ENCODE measurements at places on chromosomes 3 and 15.

- DNase-seq: no peak
Observed at GRCh38 chr3:4292301-4292700, 10.9 kb upstream of the SETMAR start.

- DNase-seq: no peak
Observed at GRCh38 chr3:66405701-66406091, 95.1 kb downstream of the LRIG1 start.

- DNase-seq: no peak
Observed at GRCh38 chr3:11917051-11917450, 70.4 kb upstream of the TAMM41 start.

DNA sequence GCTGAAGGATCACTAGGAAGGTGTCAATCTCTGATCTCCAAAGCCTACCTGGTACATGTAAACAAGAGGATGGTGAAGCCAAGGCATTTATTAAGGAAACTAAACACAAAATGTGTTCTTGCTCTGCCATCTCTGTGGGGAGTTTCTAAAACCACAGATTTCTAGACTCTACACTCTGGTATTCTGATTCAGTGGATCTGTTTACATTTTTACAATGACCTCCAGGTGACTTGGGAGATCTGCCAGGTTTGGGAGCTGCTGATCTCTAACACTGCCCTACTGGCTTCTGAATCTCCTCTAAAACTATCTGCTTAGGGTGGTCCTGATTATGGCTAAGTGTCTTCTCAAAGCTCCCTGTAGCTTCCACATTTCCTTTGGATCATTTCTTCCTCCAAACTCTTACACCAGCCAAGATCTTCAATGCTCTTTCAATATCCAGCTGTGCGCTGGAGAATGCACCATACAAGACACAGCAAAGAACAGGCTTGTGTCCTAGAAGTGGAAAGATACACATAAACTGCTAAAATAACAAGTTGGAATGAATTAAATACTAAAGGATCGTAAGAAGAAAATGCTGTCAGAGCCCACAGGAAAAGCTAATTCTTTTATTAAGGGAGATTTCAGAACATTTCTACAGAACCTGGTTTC lies 72.7 kb downstream of the GREM1 start:
- no peak for DNase-seq

- no peak for DNase-seq
Observed at GRCh38 chr3:100098784-100099070, 15.6 kb downstream of the FILIP1L start.

GRCh38 chr3:132346841-132347736 lies 29.9 kb downstream of the ACP3 start:
- peak; percentile 59 for DNase-seq

GRCh38 chr3:35596335-35596995 lies 42.9 kb upstream of the ARPP21 start:
- no peak for DNase-seq

DNA sequence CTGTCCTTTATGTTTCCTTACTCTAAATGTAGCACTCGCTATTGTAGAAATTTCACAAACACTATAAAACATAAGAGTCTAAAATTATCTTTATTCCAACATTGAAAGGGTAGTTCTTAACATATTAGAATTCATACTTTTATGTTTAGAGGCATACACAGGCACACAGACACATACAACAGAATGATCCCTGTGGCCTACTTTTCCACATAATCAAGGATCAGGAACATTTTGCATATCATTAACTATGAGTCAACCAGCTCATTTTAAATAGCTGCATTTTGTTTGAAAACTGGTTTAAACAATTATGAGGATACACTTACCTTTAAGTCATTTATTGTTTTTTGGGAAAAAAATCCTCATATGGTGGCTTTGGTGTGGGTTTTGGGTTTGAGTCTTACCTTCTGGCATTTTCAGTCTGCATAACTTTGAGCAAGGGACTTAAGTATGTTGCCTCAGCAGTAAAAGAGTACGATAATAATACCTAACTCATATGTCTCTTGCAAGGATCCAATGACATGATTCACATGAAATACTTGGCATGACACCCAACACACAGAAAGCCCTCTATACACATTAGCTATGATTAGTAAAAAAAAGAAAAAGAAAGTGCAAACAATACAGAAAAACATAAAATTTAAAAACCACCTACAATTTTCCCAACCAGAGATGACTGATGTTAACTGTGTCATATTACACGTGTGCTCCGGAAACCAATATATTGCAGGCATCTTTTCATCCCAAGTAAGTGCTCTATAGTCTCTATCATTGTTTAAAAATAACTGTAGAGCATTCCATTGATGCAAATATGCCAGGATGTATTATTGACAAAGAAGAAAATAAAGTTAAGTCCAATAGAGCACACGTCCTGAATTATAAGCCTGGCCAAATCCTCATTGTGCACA lies 213.1 kb upstream of the ADAMTS9 start:
- DNase-seq: no peak

- no peak for DNase-seq
Observed at GRCh38 chr3:100096866-100097265, 17.4 kb downstream of the FILIP1L start.

GRCh38 chr3:189646853-189647542 lies 15.8 kb downstream of the TP63 start:
- no peak for DNase-seq

DNA sequence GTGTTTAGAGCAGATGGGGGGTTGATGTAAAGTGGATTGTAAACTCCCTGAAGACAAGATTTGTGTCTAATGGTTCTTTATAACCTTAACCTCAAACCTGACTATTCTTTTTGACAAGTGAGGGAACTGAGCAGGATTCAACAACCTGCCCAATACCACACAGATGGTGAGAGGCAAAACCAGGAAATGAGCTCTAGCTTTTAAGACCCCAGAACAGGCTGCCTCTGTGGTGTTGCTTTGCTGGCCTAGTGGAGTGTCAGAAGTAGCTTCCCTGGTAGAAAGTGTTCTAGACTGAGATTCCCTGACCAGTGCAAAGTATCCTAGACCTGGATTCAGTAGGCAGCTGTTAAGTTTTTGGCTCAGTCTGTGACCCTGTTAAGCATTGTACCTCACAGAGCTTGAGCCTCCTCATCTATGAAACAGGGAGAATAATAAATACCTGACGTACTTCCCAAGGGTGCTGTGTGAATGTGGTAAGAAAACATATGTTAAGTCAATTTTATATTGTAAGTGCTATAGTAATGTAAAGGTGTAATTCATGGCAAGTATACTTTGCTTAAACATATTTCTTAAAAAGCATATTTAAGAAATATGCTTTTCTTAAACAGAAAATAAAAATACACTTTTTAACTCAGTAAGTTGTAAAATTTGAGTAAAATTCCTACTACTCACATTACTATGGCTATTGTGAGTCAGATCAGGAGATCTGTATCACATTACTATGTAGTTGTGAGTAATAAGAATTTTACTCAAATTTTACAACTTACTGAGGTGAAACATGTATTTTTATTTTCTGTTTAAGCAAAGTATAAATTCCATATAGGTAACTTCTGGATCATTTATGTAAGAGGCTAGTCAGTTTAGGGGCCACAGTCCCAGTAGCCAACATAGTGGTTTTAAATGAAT lies 8.8 kb downstream of the GPR87 start:
- no peak for DNase-seq

- DNase-seq: no peak
Observed at GRCh38 chr3:43792904-43793303, 102.2 kb downstream of the ABHD5 start.

- no peak for DNase-seq
Observed at GRCh38 chr3:99131876-99132275, 230.4 kb upstream of the DCBLD2 start.

DNA sequence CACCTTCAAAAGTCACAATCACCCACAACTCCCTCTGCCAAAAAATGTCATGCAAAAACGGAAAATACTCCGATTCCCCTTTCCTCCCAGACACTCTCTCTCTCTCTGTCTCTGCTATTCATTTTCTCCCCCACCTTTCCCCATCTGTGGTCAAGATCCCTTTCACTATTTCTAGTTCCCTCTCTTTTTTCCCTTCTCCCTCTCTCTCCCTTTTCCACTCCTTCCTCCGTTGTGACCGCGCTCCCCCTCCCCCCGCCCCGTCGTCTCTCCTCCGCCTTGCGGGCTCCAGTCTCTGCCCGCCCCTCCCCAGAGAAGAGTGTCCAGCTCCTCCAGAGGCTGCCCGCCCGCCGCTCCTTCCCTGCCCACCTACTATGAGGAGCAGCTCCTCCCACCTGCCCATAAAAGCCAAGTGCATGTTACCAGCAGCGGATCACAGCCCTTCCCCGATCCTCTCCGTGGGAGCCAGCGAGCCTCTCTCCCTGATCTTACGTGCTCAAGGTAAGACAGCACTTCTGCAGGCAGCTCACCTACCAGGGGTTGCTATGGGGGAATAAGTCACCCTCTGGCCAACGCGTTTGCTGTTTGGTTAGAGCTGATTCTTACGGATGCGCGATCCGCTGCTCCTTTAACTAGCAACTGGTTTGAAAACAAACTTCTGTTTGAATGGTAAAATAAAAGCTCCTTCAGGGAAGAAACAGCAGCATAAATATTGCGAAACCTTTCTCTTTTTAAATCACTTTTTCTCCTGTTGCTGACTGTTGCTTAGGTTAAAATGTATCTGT lies at the start of gene COL8A1:
Gene COL8A1 (plus strand): TSS at position 428 of the 782 bp plus-strand sequence. CDS start 152,089 bp downstream, outside the sequence.
- no peak for DNase-seq

DNA sequence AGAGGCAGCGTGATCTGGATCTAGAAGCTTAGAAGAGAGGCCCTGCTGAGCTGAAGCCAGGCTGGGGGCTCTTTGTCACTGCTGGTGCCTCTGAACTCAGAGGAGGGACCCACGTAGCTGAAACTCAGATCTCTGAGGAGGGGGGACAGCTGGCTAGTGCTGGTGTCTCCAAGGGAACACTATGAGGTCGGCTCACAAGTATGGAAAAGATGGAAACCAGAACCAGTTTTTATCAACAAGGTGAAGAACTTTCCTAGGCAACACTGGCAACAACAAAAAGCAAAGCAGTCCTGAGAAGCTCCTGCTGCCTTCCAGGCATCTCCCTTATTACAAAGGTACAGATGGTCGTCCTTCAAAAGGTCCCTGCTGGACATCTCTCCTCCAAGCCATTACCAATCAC lies 27.0 kb upstream of the FSTL1 start:
- DNase-seq: no peak

DNA sequence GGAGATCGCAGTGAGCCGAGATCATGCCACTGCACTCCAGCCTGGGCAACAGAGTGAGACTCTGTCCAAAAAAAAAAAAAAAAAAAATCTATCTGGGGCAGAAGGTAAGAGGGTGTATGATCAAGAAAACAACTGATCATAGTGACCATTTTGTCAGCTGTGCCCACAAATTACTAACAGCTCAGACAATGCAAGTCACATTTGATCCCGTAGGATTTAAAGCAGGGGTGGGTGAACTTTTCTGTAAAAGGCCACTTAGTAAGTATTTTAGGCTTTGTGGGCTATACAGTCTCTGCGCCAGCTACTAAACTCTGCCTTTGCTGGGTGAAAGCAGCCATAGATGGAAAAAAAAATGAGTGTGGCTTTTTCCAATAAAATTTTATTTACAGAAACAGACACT lies 57.6 kb upstream of the ABI3BP start:
- DNase-seq: no peak

DNA sequence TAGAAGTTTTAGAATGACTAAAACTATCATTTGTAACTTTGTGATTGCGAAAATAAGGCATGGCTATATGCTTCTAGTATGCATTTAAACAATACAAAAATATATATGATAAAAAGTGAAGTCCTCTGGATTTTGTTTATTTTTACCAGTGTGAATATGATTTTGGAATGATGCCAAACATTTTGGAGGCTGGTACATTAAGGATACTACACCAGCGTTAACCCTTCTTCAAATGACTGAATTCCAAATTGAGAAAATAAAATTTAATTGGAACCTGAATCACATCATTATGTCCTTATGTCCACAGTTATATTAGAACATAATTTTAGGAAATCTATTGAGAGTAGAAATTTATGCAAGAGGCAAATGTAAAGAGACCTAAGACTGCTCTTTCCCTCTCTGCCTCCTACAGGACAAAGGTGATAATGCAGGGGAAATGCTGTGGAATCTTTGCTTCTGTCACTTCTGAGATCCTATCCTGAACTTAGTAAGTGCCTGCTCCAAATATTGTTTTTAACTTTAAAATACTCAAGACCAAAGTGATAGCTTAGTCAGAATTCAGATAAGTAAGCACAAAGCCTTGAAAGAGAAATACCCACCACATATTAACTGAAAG lies 121.1 kb upstream of the NANOGP8 start:
- DNase-seq: peak; percentile 16

GRCh38 chr15:43249236-43249635 lies 17.5 kb downstream of the TGM5 start:
- no peak for DNase-seq
